ENCODE measurements at places on chromosomes 5 and 9.

GRCh38 chr5:108818613-108819272 is 71.0 kb downstream of the FER start:
- no peak for DNase-seq

GRCh38 chr5:17365811-17366138 is 132.3 kb upstream of the TAF11L2 start:
- no peak for DNase-seq

- no peak for DNase-seq
Measured at GRCh38 chr9:37283730-37284325, 138.7 kb upstream of the GRHPR start.

- DNase-seq, result no peak
Measured at GRCh38 chr5:162654661-162655405, 587.3 kb downstream of the GABRG2 start.

GRCh38 chr5:180271221-180271620 is 20.7 kb downstream of the MAPK9 start:
- no peak for DNase-seq

All from left ventricle myocardium superior (tissue), 1 donor.